ENCODE measurements at places on chromosomes 2 and 18.

DNA sequence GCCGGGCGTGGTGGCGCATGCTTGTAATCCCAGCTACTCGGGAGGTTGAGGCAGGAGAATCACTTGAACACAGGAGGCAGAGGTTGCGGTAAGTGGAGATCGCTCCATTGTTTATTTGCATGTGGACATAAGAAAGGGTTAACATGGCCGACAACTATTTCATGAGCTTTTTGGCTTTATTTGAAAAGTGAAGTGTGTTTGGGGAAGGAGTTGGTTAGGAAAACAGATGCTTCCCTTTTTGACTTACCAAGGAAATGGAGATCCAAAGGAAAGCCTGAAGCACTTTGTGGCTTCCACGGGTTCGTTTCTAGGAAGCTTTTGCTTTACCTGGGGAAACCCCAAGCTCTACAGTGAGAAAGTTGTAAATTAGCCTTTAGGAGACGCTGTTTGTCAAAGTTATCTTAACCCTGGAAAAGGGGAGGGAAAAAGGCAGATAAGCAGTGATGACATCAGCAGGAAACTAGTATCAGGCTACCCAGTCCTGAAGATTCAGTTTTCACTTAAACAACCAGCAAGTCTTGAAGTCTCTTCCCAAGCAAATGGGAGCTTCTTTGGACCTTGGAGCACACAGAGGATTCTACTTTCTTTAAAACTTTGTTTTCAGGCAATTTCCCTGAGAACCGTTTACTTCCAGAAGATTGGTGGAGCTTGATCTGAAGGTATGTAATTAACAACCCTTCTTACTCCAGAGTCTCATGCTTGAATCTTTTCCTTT, at the start of gene CASP10:
Gene CASP10 (plus strand): TSS at position 492 of the 715 bp plus-strand sequence. CDS start 2,637 bp downstream, outside the sequence.
- no peak for DNase-seq

GRCh38 chr2:43579275-43579981, 16.4 kb downstream of the THADA start:
- no peak for DNase-seq

DNA sequence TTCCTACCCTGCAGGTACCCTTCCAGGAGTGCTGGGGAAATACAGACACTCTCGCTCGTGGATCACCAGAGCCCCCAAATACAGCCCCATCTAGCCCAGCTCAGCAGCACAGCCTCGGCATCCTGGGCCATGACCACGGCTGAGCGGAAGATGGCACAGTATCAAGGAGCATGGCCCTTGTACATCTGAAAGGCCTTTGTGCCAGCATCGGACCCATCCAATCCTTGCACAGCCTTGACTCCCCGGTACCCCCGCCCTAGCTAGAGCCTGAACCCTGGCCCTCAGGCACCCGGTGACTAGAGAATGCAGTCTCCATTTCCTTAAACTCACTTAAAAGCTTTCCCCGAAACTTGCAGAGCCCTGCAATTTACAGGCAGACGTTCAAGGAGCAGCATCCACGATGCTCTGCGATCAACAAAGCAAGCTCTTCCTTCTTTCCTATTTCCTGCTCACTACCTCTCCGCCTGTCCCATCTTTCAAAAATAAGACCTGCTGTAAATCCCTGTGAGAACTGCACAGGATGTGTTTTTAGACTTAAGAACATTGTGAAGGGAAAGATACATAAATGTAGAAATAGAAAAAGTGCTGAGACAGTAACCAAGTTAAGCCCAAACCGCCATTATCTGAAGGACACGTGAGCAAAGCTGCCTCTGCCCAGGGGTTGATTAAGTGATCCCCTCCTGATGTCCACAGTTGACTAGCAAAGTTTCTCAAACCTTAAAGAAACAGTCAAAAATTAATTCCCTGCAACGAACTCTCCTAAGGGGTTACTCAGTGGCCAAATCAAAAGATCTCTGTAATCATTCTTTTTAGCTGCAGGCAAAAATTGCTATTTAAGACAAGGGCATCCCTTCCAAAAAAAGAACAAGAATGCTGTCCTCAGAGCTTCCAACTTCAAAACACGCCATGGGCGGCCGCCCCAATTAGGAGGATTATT, 48.5 kb downstream of the ZNF516 start:
- DNase-seq = no peak

DNA sequence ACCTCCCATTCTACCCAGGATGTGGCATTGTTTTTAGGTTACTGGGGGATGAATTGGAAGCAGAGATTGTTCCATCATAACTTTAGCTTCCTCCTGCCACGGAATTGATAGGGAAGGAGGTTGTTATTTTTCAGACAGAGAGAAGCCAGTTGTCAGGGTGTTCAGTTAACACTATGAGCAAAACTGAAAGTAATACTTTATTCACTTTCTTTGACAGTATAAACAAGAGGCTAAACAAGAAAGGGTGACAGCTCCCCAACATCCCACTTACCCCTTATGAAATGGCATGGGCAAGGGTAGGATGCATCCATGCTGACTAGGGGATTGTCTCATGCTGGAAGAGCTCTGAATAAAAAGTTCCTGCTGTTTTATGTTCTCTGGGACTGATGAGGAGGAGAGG, 36.4 kb upstream of the GAREM1 start:
- no peak for DNase-seq

DNA sequence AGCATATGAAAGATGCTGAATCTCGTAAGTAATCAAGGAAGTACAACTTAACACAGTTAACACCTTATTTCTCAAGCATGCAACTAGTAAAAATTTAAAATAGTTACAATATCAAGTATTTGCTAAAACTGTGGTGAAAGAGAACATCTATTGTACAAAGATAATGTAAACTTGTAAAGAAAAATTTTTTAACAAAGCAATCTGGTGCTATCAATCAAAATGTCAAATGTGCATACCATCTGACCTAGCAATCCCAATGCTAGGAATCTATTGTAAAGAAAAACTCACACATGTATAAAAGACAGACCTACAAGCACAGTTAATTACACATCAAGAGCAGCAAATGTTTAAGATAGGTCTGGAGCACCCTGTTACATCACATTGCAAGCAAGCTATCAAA, 90.1 kb downstream of the SLC66A3 start:
- DNase-seq = no peak

DNA sequence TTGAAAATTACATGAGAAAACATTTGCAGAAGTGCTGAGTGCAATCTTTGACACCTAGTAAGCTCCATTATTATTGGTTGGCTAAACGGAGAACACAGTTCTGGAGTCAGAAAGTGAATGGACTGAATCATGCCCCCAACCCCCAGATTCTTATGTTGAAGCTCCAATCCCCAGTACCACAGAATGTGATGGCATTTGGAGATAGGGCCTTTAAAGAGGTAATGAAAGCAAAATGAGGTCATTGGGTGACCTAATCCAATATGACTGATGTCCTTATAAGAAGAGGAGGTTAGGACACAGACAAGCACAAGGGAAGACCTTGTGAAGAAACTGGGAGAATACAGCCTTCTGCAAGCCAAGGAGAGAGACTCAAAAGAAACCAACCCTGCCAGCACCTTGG, 200.9 kb upstream of the EPAS1 start:
- no peak for DNase-seq

- DNase-seq = no peak
These were observed 69.5 kb upstream of the CHRNA1 start for GRCh38 chr2:174833737-174834136.

All from stimulated activated CD8-positive, alpha-beta memory T cell treated with anti-CD3 and anti-CD28 coated beads, Interleukin-15, amount 100 ng/mL, for 24 hours (primary cell).